ENCODE measurements at places on chromosomes 7 and 10.

DNA sequence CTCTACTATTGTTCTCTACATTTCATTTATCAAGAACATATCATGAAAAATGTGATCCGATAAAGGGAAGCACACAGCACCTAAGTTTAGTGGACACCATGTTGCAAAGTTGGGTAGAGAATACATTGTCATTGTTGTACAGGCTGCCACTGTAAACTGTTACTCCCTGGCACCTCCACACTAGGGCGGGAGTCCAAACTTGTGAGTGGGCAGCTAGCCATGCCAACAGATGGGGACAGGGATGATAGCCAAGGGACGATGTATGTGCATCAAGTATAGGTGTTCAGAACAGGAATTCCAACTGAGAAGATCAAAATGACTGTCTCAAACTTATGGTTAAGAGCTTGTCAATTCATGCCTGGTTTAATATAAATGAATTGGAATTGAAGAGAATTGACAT is 31.1 kb upstream of the COMMD3 start:
- DNase-seq = no peak

GRCh38 chr10:100067466-100067865 is 14.2 kb downstream of the CPN1 start:
- DNase-seq = no peak

DNA sequence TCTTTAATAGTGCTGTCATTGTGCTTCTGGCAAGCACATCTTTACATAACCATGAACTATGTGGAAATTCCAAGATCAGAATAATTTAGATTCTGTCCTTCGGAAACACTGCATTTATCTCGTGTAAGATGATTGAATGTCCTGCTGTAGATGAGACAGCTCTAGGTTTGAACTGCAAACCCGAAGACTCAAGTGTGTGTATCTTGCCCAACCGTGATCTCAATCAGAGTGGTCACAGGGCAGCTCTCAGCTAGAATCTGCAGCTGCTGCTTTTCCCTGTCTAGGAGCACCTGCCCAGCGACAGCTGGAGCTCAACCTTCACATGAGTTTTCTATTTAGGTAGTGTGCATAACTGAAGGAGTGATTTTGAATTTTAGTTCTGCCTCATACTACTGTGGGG is 17.5 kb upstream of the KIF20B start:
- no peak for DNase-seq

DNA sequence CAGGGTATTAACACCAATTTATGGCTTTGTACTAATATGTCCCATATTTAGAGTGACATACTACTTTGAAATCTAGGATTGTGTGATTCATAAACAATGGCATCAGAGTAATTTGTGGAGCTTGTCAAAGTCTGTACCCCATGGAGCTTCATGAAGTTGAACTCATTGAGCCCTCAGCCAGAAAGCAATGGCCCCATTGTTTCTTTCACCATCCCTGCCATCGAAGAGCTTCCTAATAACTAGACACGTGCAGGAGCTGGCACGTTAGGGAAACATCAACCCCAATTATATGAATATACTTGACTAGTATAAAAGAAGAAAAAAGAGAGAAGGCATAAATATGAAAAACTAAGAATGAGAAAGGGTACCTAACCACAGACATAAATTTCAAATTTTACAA is 206.6 kb downstream of the CXCL12 start:
- DNase-seq = no peak

DNA sequence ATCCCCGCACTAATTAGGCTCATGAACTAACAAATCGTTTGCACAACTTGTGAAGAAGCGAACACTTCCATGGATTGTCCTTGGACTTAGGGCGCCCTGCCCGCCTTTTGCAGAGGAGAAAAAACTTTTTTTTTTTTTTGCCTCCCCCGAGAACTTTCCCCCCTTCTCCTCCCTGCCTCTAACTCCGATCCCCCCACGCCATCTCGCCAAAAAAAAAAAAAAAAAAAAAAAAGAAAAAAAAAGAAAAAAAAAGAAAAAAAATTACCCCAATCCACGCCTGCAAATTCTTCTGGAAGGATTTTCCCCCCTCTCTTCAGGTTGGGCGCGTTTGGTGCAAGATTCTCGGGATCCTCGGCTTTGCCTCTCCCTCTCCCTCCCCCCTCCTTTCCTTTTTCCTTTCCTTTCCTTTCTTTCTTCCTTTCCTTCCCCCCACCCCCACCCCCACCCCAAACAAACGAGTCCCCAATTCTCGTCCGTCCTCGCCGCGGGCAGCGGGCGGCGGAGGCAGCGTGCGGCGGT is at the start of gene EMX2:
Gene EMX2, plus strand, starts transcription at position 41 of the 519 bp plus-strand sequence. CDS start 522 bp downstream, outside the sequence.
- no peak for DNase-seq

- DNase-seq = no peak
Measured at GRCh38 chr7:4861227-4861626, 603 bp downstream of the PAPOLB start.

GRCh38 chr7:80428161-80429054 is 83.5 kb downstream of the GNAT3 start:
- DNase-seq = no peak

Measured in stimulated activated CD4-positive, alpha-beta T cell treated with anti-CD3 and anti-CD28 coated beads, Interleukin-4, amount 100 ng/mL, for 4 hours (primary cell).